ENCODE measurements at places on chromosomes 6 and 20. TPM values are rescaled to one million over a fixed set of nuclear protein-coding genes. Genes with fewer than 3 reads are reported as not detected.
A peak's percentile ranks its signal among the peaks of the same experiment; 100 is the strongest.

GRCh38 chr20:4227085-4227821, 211.9 kb upstream of the RNF24 start:
- no peak for DNase-seq
- H3K36me3 ChIP-seq = no peaks in the 10 kb centered on the region
- H3K4me3 ChIP-seq = no peak overlapping the region
- H3K4me1 ChIP-seq = peaks cover 43% of the 10 kb centered on the region

GRCh38 chr20:8601542-8601912, 467.4 kb upstream of the PLCB4 start:
- H3K4me3 ChIP-seq = peak overlapping the region; percentile 47
- no peaks in the 10 kb centered on the region for H3K27me3 ChIP-seq
- DNase-seq = no peak
- peaks cover 8% of the 10 kb centered on the region for H3K4me1 ChIP-seq
- H3K27ac ChIP-seq = no peak overlapping the region

PRSS35 gene
- total RNA-seq = 0.37 TPM

DNA sequence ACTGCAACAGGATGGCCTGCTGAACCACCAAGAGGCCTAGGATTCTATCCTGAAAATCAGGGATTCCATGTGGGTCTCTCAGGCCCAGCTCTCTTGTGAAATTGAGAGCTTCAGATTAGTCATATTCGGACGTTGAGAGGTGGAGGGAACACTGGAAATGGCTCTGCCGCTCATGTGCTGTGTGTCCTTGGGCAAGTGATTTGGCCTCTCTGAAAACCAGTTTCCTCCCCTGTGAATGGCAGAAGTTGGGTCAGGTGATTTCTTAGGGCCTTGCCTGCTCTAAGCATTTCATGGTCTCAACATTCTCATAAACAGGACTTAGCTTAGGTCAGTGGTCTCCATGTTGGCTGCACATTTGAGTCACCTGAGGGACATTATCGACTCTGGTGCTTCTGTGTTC, 470.1 kb downstream of the PREX1 start:
- H3K36me3 ChIP-seq = no peaks in the 10 kb centered on the region
- H3K4me3 ChIP-seq = no peak overlapping the region

RBM24 gene
- 3.3 TPM for total RNA-seq

DNA sequence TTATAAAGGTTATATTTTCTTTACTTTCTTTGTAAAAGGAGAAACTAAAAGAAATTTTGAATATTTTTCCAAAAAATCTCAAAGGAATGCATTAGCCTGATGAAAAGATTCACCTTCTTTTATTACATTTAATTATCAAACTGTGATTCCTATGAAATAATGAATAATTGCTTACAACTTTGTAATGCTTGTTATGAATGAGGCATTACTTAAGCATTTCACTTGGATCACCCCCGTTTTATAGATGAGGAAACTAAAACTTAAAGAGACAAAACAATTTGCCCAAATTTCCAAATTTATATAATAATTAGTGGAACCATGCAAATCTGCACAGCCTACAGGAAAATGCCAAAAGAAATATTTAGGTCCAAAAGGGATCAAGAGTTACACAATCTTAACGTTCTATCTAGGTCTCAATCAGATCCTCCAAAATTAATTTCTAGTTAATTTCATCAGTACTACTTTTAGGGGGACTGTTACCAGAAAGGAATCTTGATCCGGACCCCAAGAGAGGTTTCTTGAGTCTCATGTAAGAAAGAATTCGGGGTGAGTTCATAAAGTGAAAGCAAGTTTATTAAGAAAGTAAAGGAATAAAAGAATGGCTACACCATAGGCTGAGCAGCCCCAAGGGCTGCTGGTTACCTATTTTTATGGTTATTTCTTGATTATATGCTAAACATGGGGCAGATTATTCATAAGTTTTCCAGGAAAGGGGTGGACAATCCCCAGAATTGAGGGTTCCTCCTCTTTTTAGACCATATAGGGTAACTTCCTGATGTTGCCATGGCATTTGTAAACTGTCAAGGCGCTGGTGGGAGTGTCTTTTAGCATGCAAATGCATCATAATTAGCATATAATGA, 288.0 kb downstream of the ADGB start:
- H3K27ac ChIP-seq = no peak overlapping the region
- H3K4me1 ChIP-seq = no peaks in the 10 kb centered on the region
- H3K27me3 ChIP-seq = no peaks in the 10 kb centered on the region
- H3K36me3 ChIP-seq = no peaks in the 10 kb centered on the region
- no peak for DNase-seq

KIAA1755 gene
- total RNA-seq = not detected

DNA sequence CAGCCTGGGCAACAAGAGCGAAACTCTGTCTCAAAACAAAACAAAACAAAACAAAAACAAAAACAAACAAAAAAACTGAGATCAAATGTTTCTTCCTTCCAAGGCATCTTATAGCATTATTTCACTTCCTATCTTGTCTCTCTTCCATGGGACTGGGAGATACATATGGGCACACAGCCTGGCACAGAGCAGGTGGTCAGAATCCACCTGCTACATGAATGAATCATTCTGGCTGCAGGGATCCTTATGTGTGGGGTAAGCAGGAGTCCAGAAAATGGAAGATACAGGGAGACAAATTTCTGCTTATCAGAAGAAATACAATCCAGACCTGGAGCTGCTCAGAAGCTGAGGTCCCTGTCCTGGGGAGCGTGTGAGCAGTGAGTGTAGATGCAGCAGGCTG, 18.2 kb upstream of the CCM2L start:
- H3K27ac ChIP-seq = no peak overlapping the region
- no peaks in the 10 kb centered on the region for H3K36me3 ChIP-seq
- H3K4me3 ChIP-seq = no peak overlapping the region
- H3K27me3 ChIP-seq = peaks cover 24% of the 10 kb centered on the region
- no peak for DNase-seq
- H3K4me1 ChIP-seq = no peaks in the 10 kb centered on the region

BACH2 gene
- total RNA-seq = 3.3 TPM

GSTA2 gene
- not detected for total RNA-seq

All from HCT116 (cell line).